Hepatocyte (in vitro differentiated cells): ENCODE measurements at places on chromosomes 5 and 9. TPM values are rescaled to one million over a fixed set of nuclear protein-coding genes. Genes with fewer than 3 reads are reported as not detected.

Gene GLRA1
- not detected in 2 replicates for polyA plus RNA-seq

Gene ZNF618
- 13.3 and 14.0 TPM in 2 replicates for polyA plus RNA-seq

DNA sequence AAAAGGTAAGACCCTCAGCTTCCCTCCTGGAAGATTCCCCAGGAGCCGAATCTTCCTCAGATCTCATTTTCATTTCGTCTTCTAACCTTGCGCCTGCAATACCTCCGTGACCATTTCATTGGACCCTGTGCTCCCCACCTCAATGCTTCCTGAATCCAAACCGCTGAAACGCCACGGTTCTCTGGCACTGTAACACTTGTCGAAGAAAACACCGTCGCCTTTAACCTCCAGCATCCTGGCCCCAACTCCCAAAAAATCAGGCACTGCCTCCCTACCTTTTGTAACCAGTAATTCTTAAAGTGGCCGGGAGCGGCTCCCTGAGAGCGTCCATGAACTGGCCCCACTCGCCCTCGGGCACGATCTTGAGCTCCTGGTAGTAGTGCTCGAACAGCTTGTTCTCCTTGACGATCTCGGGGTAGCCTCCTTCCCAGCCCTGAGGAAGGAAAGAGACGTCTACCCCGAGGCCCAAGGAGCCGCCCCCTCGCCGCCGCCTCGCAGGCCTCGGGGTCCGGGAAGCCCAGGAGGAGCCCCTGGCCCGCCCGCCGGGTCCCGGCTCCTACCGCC lies 438 bp downstream of the NSUN2 start:
- no peak for DNase-seq

DNA sequence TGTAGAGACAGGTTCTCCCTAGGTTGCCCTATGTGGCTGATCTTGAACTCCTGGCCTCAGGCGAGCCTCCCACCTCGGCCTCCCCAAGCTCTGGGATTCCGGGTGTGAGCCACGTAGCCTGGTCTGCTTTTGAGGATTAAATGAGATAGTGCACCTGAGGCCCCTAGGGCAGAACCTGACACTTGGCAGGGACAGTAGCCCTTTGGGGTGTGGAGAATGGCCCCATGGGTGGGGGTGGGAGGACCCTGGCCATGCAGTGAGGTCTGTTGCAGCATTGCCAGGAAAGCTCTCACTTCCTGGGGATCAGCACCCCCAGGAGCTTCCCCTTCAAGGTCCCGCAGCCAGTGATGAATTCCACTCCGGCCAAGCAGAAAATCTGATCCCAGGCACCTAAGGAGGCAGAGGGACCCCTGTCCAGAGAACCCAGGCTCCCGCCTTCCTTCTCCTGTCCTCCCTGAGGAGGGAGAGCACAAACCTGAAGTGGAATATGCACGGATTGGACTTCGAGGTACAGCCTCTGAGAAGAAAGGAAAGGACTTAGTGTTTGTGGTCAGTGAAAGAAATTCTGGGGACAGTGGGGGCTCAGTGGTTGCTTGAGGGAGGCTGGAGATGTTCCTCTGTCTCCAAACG lies 73.9 kb upstream of the UNC5A start:
- no peak for DNase-seq

DNA sequence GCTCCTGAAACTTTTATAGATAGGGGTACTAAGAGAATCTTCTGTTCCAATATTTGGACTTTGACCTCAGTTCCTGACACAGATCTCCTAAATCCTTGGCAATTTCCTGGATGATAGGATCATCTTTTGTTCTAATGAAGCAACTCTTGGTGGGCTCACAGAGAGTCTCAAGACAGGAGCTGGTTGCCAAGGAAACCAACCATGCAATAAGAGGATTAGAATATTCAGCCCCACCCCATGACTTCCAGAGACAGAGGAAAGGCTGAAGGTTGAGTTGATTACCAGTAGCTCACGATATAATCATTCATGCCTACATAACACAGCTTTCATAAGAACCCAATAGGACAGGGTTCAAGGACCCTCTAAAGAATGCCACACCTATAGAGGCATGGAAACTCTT lies 2050.2 kb upstream of the CDH6 start:
- DNase-seq = no peak

GRCh38 chr5:57036761-57037160 lies 84.8 kb upstream of the MIER3 start:
- DNase-seq = no peak

Gene GABRB2
- polyA plus RNA-seq = 0.16 TPM in 1 of 2 replicates, not detected in the other

DNA sequence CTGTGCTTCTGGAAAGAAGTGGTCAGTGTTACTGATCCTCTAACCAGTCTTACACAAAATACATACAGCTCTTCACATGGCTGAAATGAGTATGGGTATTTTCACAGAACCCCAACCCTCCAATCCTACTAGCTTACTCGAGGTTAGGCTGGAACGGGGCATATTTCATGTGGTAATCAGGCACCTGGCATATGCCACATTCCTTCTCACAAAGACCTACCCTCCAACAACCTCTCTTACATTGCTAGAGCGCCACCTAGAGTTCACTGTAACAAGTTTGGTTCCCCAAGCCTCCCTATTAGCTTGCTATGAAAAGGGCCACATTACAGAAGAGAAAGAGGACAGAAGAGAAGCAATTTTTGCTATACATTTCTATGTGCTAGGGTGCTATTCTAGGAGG lies 597.3 kb downstream of the PRELID2 start:
- peak; percentile 87 for DNase-seq

Gene TAF11L10
- polyA plus RNA-seq = not detected in 2 replicates

GRCh38 chr9:27189426-27189825 lies 80.4 kb downstream of the TEK start:
- no peak for DNase-seq

DNA sequence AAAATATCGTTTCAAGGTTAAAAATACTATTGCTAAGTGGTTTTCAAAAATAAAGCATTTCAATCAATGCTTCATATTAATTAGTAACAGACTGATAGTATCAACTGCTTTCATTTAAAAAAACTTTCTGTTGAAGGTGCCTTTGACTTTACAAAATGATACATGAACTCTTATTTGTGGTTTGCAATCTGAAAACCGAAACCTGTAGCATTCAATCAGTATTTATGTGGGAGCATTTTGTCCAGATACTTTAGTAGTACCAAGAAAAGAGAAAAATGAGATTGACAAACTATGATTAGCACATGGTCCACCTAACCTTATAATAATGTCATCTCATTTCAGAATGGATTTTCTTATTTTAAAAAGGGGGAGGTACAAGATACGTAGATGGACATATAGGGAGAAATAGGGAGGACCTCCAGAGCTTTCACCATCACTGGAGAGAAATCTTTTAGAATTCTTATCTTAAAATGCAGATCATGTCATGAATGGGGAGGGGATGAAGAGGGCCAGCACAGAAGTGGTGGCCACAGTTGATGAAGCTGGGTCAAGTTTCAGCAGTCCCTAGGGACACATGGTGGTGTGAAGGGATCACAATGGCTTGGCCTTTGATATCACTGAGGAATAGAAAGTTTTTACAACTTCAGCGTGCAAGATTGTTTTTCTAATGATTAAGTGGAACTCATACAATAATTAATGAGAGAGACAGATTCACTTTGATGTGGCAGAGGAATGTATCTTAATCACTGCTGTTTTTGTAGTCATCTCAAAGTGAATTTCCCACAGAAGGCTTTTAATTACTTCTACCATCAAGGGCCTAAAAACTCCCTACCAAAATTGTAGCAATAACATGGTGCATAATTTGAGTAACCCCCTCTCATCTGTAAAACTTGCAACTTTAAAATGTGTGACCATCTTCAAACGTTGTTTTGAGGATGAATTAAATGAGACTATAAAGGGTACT lies 322.3 kb upstream of the EDIL3 start:
- no peak for DNase-seq

DNA sequence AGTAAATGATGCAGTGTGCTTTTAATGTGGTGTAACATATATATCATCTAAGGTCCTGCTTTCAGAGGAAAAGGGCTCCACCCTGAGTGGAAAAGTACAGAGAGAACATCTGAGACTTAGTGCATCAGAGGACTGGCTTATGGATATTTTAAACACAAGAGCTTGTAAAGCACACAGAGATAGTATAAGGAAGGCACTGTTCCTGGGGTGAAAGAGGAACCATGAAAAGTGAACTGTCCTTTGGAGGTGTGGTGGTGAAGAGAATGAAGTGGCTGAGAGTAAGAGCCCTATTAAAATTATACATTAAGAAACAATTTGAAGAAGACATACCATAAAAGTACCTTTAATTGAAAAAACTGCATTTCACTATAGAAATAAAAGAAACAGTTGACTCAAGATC lies 68.9 kb downstream of the CSF2 start:
- no peak for DNase-seq

Gene IL4
- not detected in 2 replicates for polyA plus RNA-seq

Gene GPR150
- polyA plus RNA-seq = 1.0 and 1.3 TPM in 2 replicates

- no peak for DNase-seq
Observed at GRCh38 chr5:122494109-122494508, 182.1 kb downstream of the SNCAIP start.

- no peak for DNase-seq
Observed at GRCh38 chr5:66875315-66875714, 279.1 kb downstream of the MAST4 start.

DNA sequence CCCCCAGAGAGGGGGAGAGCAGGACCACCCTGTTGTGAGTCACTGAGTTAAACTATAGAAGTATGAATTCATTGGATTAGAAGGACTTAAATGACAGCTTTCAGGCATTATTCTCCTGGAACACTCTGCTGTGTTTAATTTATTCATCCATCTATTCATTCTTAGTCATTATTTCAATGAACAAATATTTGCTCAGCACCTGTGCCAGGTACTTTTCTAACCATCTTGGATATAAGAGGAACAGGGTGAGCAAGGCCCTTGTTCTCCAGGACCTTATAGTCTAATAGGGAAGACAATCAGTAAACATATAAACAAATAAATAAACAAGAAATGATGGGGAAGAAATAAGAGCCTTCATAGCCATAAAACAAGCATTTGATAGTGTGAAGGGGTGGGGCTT lies 483.9 kb upstream of the BRINP1 start:
- no peak for DNase-seq

GRCh38 chr5:76074487-76075065 lies 8.6 kb upstream of the SV2C start:
- no peak for DNase-seq

Gene LRRC19
- polyA plus RNA-seq = 8.6 and 9.6 TPM in 2 replicates

DNA sequence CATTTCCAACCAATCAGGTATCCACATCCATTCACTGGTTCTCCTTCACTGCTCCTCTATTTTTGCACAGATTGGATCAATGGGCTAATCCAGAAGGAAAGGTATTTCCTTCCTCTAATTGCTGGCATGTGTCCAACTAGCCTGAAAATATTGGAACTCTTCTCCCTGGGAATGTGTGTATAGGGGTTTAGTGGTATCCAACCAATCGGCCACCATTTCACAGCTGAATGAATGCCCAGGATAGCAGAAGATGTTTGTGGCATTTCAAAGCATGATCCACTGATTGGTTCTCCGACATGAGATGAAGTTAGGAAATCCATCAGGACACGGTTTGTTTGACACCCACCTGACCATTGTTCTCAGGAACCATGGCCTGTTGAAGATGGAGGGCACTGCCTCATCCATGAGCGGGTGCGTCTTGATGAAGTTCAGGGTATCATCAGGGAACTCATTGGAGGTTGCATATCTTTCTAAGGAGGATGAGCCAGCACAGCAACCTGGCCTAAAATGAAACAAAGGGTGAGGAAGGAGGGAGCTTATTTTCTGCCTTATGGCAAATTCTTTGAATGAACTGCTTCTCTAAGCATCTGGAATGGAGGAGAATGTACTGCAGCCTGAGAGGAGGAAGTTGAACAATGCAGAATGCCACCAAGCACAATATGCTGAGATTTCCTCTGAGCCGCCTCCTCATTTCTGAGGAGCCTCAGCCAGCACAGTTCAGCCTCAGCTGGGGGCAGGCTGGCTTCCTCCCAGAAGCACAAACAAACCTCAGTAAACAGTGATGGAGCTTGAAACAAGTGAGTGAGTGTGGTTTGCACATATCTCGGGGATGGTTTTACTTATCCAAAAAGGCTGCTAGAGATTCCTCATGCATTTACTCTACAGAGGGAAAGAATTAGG lies 94.6 kb downstream of the SEMA6A start:
- DNase-seq = no peak

DNA sequence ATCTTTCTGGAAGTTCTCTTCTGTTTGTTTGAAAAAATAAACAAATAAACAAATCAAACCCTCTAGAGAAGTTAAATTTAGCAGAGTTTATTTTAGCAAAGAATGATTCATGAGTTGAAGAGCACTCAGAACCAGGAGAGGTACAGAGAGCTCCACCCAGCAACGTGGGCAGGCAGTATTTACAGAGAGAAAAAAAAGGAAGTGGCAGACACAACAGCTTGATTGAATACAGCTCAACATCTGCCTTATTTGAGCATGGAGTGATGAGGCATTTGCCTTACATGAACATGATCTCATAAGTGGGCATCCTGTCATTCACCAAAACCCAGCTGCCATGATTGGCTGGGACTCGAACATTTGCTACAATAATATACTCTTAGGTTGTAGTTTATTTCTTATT lies 381.6 kb upstream of the ADAMTS16 start:
- no peak for DNase-seq

DNA sequence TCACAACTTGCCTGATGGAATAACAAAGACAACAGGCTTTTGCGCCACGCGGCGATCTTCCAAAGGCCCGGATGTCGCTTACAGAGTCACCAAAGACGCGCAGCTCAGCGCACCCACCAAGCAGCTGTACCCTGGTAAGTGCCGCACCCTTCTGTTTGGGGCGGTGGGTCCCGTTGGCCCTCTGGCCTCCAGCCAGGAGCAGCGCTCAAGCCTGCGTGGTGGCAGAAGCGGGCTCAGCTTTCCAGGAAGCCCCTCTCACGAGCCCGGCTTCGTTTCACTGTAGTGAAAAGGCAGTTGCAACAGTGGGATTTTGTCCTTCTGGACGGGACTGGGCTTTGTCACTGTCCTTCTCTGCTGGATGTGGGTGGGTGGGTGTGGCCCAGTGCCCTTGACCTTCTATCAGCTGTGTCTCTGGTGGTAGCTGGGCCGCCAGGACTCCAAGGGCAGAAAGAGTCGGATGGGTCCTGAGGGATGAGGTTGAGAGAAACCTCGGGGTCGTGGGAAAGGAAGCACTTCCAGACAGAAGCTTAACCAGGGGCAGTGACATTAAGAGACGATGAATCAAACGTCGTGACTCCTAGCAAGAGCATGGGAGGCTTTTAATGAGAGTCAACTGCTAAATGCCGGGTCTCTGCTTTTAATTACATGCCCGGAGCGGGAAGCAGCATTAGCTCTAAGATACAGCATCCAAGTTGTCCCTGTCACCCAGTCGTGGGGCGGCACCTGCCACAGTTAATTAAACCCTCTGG lies 49.5 kb downstream of the COL5A1 start:
- DNase-seq = no peak

- DNase-seq = peak; percentile 98
Observed at GRCh38 chr9:22008717-22009505, at the start of gene CDKN2B. CDKN2B (minus strand) TSS chr9:22009305; CDS start chr9:22008953, 352 bp downstream.

- DNase-seq = no peak
Observed at GRCh38 chr9:87088192-87088591, 140.9 kb upstream of the GAS1 start.

- no peak for DNase-seq
Observed at GRCh38 chr5:135631391-135631790, 52.6 kb upstream of the CXCL14 start.

DNA sequence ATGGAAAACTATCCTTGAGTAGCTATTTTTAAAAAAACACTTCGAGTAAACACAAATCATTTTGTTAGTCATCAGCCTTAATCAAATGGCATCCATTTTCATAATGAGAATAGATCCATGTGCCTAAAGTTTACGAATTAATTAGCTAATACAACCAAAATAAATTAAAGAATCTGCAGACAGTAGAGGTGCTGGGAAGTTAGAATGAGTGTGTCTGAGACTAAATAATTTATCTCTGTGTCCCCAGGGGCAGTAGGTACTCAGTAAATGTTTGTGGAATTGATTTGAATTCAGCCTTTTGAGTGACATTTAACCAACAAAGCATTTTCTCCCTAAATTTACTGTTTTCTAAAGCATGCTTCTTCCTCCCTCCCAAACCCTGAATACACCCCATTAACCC lies 18.6 kb downstream of the TNFSF15 start:
- DNase-seq = no peak

Gene SPATA31A6
- not detected in 2 replicates for polyA plus RNA-seq
